Caudate nucleus (tissue), 63 donors: ENCODE measurements at places on chromosomes 16 and 17.

DNA sequence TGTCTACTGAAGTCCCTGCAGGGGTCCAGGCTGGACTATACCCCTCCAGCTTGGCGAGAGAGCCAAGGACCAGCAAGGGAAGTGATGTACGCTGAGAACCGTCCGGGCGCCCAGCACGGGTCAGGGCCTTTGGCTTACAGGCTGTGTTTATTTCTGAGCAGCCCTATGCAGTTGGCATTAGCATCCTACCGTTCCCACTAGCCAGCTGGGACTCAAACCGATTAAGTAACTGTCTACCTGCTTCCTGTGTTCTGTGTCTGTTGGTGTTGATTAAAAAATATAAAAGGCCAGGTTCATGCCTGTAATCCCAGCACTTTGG, 73.8 kb downstream of the CMIP start:
- no peak for DNase-seq

DNA sequence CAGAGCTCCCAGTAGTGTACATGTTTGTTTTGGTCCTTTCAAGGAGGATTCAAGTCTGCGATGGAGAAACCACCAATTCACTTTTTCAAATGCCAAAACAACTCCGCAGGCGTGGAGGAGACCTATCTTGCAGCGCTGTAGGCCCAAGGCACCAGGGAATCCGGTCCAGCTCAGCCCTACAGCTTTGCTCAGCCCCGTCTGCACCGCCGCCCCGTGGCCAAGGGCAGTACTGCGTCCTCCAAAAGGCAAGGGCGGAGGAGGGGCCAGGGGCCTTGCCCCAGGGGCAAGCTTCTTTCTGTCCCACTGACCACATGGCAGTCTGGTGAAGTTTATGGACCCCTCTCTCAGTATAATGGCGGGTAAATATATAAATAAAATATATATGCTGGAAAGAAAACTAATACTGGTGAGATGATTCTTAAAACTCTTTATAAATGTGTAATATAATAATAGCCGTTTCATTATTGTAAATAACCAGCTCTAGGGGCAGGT, 709 bp upstream of the CD300LG start:
- DNase-seq, result no peak

- no peak for DNase-seq
Observed at GRCh38 chr16:85863384-85863774, 35.6 kb upstream of the IRF8 start.

- DNase-seq, result no peak
Observed at GRCh38 chr17:67594115-67594880, 123.4 kb upstream of the NOL11 start.

GRCh38 chr16:27109666-27110523, 43.2 kb downstream of the C16orf82 start:
- DNase-seq, result peak; percentile 7

DNA sequence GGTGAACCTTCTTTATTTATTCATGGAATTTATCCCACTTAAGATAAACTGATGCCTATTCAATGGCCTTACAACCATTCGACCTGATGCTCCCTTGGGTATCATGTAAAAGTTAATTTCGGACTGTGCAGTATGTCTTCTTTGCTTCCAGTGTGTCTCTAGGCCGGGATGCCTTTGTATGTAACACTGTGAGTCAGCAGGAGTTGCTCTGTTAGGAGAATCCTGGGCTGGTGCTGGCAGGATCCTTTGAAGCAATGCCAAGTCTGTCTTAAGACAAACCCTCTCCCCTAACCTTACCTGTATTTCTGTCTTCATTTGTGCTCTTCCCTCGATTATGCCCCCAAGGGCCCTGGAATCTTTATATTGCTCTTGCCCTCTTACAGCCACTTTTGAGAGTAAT, 37.9 kb upstream of the ABCA8 start:
- no peak for DNase-seq

GRCh38 chr16:79272141-79272577, 328.4 kb downstream of the MAF start:
- DNase-seq, result no peak

DNA sequence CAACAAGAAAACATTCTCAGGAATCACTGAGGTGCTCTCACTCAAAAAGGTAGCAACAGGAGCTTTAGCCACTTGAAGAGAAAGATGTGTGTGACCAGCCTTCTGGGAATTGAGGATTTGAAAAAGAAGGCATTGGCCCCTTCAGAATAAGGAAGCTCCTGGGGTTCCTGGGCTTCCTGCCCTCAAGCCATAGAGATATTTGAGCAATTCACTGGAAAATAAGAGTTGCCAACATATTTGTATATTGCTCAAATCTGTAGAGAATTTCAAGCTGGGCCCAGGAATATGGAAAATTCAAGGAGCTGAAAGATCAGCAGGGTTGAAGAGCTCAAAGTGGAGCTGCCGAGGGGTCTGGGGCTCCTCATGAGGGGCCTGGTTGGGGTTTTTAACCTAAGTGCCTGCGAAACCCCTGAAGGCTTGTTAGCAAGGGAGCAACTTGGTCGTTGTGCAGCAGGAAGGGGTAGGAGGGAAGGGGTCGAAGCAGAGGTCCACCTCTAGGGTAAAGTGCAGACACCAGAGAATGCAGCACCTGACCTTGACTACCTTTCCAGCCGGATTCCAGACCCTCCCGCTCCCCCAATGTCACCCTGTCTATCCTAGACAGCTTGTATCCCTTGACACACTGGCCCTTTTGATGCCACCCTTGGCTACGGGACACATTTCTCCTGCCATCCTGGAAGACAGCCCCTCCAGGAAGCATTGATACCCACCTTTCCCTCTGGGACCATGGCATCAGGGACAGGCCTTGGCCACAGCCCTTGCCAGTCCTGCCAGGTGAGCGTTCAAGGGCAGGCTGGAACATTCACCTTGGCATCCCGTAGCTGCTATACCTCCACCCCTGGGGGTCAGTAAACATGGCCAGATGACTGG, 67.6 kb upstream of the SREBF1 start:
- no peak for DNase-seq

DNA sequence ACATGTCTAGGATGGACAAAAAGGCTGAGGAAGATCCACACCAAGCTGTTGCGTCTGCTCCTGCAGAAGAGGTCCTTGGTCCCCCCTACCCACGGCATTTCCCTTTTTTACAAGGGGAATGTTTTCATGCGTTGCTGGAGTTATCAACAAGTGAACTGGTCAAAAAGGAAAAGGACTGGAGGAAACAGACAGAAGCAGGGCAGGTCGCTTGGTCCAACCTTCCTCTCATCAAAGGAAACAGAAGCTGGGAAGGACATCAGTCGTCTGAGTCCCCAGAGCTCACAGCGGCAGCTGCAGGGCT, 26.1 kb downstream of the PIEZO1 start:
- no peak for DNase-seq

GRCh38 chr17:33218698-33219601, 74.1 kb downstream of the ASIC2 start:
- peak; percentile 5 for DNase-seq

- no peak for DNase-seq
Observed at GRCh38 chr16:57349212-57350031, 9.2 kb upstream of the CCL22 start.

GRCh38 chr17:6420173-6420641, 14.7 kb downstream of the AIPL1 start:
- DNase-seq, result no peak

DNA sequence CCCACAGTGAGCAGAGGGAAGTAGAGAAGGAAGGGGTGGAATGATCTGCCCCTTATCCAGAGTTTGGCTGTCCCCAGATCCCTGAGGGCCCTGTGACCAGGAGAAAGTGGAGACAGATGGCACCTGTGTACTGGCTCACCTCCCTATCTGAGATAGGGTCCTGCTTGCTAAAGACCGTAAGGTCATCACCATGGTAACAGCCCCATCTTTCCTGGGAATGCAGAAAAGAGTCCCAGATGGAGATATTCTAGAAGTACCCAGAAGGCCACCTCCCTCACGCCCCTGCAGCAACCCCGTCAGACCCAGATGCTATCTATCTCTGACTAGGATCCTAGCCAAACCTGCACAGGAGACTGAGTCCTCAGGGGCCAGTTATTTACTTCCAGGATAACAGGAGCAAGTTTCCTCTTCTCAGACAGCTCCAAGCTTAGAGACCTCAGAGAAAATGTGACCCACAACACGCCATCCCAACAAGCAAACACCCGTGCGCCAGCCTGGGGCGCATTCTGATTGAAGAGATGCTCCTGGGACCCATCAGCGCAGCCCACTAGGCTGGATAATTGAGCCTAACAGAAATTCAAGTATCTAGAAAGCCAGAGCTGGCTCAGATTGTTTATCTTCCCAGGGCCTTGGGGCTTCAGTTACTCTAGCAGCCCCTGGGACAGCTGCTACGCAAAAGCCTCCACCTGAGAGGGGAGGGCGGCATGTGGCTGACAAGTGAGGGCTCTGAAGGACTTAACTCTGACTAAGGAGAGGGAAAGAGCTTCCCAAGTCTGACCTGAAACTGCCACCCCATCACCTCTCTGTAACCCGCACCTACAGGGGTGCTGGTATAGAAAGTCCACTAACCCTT, 1.9 kb downstream of the ORMDL3 start:
- no peak for DNase-seq

- DNase-seq, result no peak
Observed at GRCh38 chr16:74623214-74623838, 16.4 kb upstream of the GLG1 start.

DNA sequence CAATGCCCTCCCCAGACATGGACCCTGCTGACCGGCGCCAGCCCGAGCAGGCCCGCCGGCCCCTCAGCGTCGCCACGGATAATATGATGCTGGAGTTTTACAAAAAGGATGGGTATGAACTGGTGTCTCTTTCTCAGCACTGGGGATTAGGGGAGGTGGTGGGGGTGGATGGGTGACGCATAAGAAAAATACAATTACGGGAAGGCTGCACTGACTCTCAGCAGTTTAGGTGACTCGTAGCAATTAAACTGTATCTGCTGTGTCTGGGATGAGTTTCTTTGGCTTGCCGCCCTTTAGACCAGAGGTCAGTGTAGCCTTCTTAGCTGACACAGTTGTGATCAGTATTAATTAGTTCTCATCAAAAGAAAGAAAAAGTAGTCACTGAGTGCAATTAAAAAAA, 59.0 kb downstream of the ELAC2 start:
- DNase-seq, result peak; percentile 22

DNA sequence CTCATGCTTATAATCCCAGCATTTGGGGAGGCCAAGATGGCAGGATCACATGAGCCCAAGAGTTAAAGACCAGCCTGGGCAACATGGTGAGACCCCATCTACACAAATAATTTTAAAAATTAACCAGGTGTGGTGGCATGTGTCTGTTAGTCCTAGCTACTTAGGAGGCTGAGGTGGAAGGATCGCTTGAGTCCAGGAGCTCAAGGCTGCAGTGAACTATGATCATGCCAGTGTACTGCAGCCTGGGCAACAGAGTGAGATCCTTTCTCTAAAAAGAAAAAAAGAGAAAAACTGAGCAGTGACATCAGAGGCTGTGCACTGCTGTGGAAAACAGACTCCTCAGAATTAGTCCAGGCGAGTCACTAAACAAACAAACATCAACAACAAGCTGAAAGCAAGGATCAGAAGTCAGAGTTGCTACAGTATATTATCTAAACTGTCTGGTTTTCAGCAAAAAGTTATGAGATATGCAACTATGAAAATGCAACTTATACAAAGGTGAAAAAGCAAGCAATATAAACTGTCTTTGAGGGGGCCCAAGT, 39.3 kb downstream of the CBFB start:
- no peak for DNase-seq

DNA sequence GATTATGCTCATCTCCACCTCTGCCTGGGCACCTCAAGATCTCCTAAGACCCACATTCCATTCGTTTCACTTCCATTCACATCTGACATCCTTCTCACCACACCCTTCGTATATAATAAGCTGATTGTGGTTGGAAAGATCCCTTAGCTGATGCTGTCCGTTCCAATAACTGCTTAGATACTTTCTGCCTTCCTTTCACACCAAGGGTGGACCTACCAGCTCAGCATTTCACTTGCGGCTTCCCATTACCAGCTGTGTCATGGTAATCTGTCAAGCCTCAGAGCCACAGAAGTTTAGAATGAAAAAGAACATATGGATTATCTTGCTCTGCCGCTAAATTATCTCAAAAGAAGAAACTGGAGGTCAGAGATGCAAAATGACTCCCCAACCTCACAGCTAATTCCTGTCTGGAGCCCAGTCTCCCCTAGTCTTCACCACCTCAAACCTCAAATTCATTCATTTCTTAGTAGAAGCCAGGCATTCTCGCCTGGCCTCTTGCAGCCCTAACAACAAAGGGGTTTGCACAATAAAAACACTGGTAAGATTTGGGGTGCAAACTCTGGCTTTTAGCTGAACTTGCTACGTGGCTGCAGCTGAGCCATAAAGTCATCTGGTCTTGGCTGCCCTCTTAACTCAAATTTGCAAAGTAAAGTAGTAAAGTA, 182.8 kb upstream of the HS3ST3A1 start:
- DNase-seq, result no peak

GRCh38 chr17:4631431-4631830, 10.0 kb downstream of the ALOX15 start:
- DNase-seq, result no peak
